NCI-H1092 treated with DMSO at 0.1 percent for 48 hours (cell line): ENCODE measurements at places on chromosomes 11 and 22.
A peak's percentile ranks its signal among the peaks of the same experiment; 100 is the strongest.

GRCh38 chr11:68137833-68138232, 16.6 kb upstream of the CHKA start:
- DNase-seq: peak; percentile 78

DNA sequence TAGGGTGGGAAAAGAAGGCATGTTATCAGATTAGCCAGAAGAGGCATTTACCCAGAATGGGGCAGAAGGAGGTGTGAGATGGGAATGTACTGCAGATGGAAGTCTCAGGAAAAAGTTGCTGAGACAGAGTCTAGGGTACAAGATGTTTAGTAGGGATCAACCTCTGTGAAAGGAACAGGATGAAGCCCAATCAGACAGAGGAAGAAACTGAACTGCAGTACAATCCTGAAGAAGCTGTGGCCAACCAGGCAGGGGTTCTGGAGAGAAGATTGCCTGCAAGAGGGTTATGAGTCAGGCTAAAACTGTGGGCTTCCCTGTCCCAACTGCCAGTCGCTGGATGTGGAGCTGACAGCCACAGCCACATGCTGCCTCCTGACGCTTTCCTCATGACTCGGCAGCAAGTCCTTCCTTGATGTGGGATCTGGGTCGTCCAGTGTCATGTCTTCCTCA, 64.0 kb downstream of the CWC15 start:
- no peak for DNase-seq

GRCh38 chr11:35712533-35712932, 50.0 kb downstream of the TRIM44 start:
- no peak for DNase-seq

GRCh38 chr22:22487059-22487458, 21.5 kb downstream of the ZNF280B start:
- no peak for DNase-seq

- no peak for DNase-seq
Observed at GRCh38 chr11:75777461-75778110, 9.0 kb downstream of the DGAT2 start.

DNA sequence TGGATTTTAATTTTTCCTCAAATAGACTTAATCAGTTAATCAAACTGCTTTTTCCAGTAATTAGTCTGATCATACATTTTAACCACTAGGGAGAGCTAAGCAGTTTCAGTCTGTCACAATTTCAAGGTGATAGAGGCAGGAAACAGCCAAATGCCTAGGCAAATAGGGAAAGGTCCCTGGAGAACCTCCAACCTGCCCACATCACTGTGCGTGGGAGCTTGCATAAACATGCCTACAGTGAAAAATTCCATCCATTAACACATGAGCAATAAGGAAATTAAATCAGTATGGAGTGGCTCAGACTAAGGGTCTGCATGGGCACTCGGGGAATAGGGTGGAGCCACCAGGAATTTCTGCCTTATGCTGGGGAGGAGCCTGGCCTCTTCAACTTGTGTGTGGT, 74.6 kb downstream of the AASDHPPT start:
- no peak for DNase-seq

GRCh38 chr22:25987948-25988347, 181.3 kb upstream of the SEZ6L start:
- DNase-seq: peak; percentile 13

- DNase-seq: no peak
Observed at GRCh38 chr11:105548359-105548758, 61.5 kb upstream of the GRIA4 start.

DNA sequence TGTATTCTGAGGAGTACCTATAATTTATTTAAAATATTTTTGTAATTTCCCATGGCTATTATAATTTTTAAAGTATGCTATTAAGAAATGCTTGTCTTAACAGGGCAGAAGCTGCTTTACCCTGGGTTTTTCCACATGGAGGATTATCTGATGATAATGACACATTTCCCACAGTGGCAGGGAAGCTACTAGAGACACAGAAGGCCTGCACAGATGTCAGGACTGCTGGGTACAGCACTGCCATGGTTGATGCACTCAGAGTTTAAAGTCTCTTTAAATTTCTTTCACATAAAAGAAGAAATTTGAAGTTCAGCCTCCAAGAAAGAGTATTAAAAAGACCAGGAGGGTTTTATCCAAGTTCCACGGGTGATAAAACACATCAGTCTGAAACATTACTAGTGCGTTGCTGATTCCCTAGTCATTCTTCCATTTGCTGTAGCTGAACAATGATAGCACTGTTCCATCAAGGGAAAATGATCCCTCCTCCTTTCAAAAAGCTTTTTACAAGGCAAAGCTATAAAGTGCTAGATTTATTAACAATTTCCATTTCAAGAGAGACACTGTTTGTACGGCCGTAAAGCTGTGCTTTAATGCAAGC, 363.0 kb downstream of the CNTN5 start:
- no peak for DNase-seq

- DNase-seq: no peak
Observed at GRCh38 chr11:93611836-93612677, 49.4 kb upstream of the CEP295 start.

DNA sequence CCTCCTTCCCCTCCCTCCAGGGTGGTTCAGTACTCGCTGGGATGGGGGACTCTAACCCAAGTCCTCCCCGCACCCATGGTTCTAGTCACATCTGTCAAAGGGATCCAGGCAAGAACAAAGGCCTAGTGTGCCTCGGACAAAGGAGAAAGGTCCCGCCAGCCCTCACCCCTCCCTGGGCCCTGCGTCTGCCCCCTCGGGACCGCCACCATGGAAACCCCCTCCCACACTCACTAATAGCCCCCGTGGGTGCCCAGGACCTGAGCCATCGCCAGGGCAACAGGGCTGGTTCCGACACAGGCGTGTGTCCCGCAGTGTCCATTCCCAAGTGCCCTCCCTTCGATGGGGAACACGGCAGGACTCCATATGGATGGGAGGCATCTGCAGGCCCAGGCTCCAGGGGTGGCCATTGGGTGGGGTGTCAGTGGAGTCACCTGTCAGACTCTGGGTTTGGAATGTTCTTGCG, 5.1 kb upstream of the CARNS1 start:
- DNase-seq: no peak

DNA sequence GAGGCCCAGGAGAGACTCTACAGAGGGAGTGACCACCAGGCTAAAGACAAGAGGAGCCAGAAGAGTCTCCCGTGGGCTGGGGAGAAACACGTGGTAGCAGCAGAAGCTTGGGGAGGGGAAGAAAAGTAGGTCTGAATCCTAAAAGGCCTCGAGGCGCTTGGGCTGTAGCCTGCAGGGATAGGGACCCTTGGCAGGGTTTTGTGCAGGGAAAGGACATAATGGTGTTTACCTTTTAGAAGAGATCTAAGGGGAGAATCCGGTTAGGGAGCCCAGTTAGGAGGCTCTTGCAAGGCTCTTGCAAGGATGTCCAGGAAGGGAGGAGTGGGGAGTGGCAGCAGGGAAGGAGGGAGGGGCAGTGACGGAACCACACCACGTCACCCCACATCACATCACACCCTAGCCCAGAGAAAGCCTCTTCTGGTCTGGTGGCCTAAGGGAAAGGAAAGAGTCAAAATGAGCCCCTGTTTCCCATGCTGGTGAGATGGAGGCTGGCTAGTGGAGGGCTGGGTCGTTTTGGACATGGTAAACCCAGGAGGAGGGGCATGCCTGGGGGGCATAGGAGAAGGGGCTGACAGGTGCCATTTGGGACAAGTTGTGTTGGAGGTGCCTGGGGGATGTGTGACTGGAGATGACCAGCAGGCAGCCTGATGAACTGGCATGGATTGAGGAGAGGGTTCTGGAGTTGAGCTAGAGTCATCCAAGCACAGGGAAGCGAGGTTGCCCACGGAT, 6.2 kb upstream of the FAM83F start:
- no peak for DNase-seq

DNA sequence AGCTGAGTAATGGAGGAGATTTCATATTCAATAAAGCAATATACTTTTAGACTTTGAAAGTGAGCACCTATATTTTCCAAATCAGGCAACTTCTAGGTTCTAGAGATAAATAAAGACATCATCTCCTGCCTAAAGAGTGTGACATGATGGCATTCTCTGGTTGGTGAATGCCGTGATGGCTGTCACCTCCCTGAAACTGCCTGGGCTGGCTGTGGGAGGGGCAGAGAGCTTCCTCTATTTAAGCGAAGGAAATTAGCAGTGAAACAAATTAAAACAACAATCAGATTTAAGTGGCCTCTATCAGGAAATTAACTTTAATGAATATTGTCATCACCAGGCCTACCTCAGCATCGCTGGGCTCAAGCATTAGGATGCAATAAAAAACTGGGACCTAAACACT, 113.9 kb downstream of the ARL14EP start:
- DNase-seq: no peak

- no peak for DNase-seq
Observed at GRCh38 chr11:34387653-34388052, 29.8 kb upstream of the ABTB2 start.

DNA sequence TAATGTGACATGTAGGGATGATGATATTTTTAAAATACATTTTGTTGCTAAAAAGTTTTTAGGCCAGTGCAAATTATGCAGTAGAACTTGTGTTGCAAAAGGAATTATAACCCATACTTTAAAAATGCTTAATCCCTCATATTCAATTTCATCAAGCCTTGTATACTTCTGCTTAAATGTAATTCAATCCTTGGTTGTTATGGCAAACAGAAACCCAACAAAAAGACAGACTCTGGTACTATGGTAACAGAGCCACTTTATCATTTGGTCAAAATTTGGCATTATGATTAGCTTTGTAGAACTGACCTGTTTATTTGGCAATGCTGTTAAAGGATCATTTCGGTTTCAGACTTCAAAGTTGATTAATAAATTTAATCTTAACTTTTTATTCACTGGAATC, 284.8 kb downstream of the TMEM135 start:
- peak; percentile 40 for DNase-seq

GRCh38 chr11:59271247-59271755, 58.6 kb upstream of the MPEG1 start:
- DNase-seq: no peak

- no peak for DNase-seq
Observed at GRCh38 chr22:19849835-19850762, 4.6 kb downstream of the GNB1L start.

DNA sequence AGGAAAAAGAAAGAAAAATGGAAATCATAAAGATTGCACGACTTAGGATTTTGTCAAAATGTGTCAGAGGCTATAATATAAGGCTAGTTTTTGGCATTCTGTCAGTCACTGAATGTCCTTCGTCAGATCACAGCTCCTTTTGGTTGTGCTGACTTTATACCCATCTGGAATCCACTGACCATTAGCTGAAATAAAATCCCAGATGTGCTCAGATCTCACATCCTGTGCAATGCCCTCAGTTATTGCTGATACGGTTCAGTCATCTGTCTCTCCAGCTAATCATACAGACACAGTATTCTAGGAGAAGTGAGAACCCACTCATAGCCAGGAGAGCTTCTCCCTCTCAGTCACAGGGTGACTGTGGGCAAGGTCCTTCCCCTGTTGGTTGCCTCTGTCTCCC, 11.5 kb downstream of the CD44 start:
- DNase-seq: no peak

DNA sequence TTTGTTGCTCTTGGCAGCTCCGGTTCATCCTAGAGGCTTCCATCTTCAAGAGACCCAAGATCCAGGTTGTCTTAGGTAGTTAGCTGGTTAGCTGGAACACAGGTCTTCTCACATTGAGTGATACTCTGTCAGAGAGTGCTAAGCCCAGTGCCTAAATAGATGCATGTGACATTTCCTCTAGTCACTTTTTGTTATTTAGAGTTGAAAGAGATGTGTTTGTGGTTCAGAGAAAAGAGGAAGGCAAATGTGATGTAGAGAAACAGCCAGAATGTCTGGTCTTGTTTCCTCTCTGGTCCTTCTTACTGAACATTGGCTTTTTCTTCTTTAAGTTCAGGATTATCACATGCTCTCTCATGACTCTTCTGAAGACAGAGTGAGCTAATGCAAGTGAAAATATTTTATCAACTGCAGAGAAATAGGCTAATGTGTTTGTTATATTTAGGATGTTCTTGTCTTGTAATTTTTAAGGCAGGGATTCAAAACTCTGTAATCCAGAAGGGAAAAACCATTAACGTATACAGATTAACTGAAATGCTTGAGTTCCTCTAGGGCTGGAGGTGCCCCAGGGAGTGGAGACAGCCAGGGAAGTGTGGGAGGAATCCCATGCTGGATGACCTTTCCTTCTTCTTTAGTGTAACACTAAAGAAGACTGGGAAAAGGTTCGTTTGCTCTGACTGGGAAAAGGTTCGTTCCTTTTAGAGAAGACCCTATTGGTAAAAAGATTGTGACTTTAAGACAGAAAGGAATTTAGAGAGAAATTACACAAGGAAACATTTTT, 75.4 kb downstream of the SWAP70 start:
- DNase-seq: no peak

- no peak for DNase-seq
Observed at GRCh38 chr11:93032580-93032979, 63.1 kb downstream of the MTNR1B start.

- no peak for DNase-seq
Observed at GRCh38 chr11:126920833-126921232, 79.7 kb downstream of the KIRREL3 start.

GRCh38 chr11:118956094-118956846, at the start of gene UPK2:
Gene UPK2 (plus strand): TSS chr11:118956298. CDS start chr11:118956351, 53 bp downstream.
- peak; percentile 62 for DNase-seq

DNA sequence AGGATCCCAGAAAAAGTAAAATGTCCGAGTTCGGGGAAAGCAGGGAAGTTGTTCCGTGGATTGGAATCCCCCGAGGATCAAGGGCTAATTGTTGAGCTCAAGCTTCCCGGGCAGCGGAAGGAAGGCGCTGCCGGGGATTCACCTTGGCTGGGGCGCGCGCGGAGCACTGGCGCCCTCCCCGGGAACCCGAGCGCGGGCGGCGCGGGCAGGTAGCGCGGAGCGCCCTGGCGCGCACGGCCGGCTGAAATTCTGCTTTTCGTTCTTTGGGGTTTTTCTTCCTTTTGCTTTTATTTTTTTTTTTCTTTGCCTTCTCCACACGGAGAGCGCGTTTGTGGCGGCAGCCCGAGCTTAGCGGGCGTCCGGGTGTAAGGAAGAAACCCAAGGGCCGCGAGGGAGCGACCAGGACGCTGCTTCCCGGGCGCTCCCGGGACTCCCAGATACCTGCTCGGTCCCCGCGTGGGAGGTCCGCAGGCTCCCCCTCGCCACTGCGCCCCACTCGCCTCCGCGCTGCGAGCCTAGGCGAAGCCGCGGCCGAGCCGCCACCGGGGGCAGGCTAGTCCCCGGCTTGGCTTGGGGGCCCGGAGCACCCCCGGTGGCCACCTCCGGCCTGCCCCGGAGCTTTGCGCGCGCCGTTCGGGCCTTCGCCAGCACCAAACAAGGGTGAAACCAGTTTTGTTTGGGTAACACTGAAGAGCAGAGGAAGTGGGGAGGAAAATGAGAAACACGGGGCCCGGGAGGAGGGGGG, 4.8 kb upstream of the IGF2 start:
- no peak for DNase-seq

DNA sequence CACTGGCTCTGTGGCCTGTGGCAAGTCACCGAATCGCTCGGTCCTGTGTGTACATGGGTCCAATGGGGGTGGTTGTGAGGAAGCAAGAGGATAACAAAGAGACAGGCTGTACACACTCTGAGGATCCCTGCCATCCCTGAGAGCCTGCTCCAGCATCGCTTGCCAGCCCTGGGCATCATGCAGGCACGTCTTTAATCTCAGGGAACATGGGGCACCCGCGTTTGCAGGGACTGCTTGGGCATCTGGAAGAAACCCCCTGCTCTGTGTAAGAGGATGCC, 1.3 kb upstream of the C1QTNF5 start:
- DNase-seq: no peak
